ENCODE measurements at places on chromosomes 4 and X.

DNA sequence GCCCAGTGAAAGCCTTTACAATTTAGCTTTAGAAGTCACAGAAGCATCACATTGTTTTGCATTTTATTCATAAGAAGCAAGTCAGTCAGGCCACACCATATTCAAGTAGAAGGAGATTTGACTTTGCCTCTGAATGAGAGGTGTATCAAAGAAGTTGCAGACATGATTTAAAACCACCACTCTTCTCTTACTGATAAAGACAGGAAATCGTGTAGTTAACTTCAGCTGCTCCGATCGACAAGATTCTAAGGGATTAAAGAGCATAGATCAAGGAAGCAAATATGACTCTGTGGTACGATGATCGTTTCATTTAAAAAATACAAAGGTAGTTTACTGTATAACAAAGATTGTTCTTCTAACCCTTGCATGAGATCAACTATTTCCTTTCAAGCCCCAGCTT is 328.0 kb upstream of the PPP1R2C start:
- DNase-seq = no peak

DNA sequence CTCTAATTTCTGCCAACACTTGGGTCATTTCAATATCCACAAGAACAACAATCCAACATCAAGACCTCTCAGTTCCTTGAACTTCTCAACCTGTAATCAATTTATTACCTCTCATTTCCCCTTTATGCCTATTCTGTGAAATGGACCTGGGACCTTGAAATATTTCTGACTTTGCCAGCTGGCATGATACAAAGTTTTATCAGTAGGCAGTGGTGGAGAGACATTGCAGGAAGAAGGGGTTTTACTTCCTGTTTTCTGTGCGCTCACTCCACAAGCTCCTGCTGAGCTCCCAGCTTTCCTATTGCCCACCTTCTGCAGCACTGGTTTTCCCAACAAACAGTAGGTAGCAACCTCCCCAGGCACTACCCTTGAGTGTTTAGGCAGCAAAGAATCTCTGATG is 3.5 kb upstream of the ARHGEF6 start:
- no peak for DNase-seq

GRCh38 chr4:3801931-3802550 is 35.9 kb downstream of the ADRA2C start:
- DNase-seq = no peak

DNA sequence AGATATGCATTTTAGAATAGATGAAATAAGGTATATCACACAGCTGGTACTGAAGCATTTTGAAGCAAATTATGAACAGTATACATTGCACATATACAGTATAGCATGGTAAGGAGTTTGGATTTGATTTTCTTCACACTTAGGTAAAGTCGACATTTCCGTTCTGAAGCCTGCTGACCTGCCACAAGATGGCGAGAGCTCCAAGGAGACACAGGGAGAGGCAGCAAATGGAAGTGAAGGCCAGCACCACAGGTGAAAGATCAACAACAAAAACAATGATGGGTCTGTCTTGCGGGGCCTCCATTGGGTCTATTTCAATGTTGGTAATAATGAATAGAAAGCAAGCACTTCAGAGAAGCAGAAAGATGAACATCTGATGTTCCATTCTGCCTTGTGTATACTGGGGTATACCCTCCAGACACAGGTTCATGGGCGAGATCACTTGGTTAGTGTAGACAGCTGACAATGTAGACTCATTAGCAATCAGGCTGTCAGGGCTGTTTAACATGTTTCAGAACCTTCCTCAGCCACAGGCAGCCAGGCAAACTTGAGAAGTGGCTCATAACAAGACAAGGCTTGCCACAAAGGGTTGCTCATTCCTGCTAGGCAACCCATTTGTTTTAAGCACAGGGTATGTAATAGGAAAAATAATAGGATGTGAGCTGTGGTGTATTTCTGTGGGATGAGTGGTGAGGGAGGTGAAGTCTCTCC is 21.4 kb upstream of the NOX1 start:
- no peak for DNase-seq

GRCh38 chr4:133096972-133097371 is 52.1 kb upstream of the PCDH10 start:
- DNase-seq = no peak

GRCh38 chrX:116284400-116284799 is 113.9 kb downstream of the AGTR2 start:
- DNase-seq = no peak

DNA sequence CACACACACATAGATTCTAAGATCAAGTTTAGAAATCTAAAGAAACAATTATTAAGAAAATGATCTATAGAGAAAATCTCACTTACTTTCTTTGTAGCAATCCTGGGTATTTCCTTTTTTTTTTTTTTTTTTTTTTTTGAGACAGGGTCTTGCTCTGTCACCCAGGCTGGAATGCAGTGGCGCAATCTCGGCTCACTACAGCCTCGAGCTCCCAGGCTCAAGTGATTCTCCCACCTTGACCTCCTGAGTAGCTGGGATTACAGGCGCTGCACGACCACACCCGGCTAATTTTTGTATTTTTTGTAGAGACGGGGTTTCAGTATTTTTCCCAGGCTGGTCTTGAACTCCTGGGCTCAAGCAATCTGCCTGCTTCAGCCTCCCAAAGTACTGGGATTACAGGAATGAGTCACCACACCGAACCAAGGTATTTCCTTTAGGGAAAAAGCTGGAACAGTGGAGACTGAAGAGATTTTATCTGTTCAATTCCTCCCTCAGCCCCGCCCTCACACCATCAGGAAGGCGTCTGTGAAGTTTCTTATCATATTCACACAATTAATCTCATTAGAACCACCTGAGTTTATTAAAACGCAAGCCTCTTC is at the start of gene TRIML2:
Gene TRIML2 (minus strand): TSS at position 447 of the 599 bp plus-strand sequence. CDS start 4,235 bp downstream, outside the sequence.
- DNase-seq = no peak

GRCh38 chrX:121322159-121322558 is 274.7 kb downstream of the GLUD2 start:
- DNase-seq = no peak

DNA sequence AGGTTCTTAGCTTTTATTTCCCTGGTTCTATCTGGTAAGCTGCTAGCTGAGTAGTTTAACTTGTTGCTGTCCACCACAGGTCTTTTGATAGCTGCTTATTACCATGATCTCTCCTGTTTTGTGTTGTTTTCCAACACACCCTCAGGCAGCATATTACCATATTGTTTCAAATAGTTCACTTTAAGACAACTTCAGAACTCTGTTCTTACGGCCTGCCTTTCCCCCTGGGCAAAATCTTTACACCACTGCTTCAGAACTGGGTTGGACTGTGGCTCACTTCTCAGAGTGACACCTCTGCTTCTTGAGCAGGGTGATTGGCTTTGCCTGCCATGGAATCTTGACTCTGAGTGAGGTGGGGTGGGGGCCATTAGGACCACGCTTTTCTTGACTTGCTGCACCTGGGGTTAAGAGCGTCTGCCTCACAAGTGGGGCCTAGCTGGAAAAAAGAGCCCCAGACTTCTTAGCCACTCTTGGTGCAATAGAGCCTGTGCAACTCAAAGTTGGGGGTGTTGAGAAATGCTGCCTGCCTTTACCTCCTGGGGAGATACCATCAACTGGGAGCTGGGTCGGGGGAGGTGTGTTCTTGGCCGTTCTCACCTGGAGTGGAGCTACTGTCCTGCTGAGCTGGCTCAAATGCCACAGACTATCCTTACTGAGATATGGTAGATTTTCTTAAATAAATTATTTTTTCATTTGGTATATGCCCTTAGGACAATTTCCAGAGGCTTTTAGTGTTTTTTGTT is 23.4 kb downstream of the USP9X start:
- DNase-seq = no peak

DNA sequence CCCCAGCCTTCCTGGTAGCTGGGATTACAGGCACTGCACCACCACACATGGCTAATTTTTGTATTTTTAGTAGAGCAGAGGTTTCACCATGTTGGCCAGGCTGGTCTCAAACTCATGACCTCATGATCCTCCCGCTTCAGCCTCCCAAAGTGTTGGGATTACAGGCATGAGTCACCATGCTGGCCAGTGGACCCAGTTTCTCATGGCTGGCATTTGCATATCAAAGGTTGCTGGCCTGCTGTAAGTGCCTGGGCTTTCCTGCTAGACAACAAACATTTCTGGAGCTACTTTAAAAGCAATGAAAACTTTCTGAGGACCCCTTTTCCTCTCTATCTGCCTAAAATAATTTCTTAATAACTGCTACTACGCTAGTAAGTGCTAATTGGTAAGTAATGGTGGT is 228.2 kb downstream of the PCDH10 start:
- DNase-seq = no peak

DNA sequence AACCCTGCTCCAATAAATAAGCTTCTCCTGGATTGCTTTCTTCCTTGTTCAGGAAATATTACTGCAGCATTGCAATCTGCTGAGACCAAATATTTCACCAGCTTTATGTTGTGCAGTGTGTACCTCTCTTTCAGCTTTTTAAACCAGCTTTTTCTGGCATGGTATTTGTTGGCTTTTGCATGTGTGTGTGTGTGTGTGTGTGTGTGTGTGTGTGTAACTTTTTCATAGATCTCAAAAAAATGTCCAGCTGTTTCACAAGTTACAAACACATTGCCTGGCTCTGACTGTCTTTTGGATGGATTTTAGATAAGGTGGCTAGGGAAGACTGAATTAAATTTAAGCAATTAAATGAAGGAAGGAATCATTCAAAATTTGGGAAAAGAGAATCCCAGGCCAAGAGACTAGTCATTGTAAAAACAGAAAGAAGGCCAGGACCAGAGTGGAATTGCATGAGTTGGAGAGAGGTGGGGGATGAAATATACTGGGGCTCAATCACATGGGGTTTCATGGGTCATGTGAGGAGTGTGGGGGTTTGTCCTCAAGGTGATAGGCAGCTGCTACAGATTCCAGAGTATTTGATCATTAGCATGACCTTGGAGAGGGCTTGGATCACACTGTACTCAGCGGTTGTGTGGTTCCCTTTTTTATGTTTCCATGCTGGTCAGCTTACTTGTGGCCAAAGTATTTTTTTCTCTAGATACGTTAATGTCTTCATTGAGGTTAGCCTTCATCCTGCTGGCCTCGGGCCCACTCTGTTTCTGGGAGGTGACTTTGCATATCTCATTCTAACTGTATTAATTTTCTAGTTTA is 357.7 kb upstream of the BOD1L1 start:
- DNase-seq = no peak

DNA sequence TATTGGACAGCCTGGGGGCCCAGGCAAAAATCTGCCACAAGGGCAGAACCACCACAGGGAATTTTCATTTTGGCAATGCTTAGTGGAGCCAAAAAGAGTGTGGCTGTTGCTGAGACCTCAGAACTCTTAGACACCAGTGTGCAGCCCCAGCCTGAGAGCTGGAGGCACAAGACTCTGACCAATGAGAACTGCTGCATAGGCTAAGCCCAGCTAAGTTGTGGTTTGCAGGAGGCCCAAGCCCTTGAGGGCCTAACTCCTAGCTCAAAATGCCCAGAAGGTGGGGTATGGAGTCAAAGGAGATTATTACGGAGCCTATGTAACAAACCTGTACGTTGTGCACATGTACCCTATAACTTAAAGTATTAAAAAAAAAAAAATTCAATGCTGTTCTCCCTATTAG is 296.7 kb downstream of the TRAM1L1 start:
- no peak for DNase-seq

GRCh38 chrX:106726485-106727437 is at the start of gene RNF128:
Gene RNF128, plus strand, starts transcription at chrX:106726701. Its CDS starts 213 bp downstream, at chrX:106726914.
- DNase-seq = no peak

DNA sequence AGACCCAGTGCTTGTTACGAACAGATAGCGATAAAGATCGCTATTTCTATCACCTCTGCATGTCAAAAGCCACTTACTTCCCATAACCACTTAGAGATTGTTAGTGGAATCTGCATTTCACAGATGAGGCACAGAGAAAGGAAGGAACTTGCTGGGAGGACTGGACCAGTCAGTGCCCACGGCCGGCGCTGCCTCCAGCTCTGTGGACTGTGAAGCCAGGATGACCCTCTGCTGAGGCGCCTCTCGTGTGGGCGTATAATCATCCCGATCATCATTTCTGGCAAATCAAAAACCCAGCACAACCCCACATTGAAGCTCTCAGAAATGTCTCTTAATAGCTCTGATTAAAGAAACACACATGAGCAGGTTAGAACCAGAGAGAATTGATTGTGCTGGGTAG is 61.5 kb upstream of the ADRA2C start:
- no peak for DNase-seq

GRCh38 chr4:55820279-55820678 is 689 bp downstream of the EXOC1L start:
- DNase-seq = no peak

DNA sequence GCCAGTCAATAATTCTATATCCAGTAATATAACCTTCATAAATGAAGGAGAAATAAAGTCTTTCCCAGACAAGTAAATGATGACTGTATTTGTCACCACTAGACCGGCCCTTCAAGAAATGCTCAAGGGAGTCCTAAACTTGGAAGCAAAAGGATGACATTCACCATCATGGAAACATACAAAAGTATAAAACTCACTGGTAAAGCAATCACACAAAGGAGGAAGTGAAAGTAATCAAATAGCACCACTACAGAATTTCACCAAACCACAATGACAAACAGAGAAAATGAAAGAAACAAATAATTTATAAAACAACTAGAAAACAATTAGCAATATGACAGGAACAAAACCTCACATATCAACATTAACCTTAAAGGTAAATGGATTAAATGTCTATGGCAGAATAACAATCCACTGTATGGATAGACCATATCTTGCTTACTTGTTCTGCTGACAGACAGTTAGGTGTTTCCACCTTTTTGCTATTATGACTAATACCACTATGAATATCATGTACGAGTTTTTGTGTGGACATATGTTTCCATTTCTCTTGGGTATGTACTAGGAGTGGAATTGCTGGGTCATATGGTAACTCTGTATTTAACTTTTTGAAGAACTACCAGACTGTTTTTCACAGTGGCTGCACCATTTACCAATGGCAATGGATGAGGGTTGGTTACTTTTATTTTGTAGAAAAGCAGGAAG is 44.9 kb downstream of the NAT8L start:
- DNase-seq = no peak

DNA sequence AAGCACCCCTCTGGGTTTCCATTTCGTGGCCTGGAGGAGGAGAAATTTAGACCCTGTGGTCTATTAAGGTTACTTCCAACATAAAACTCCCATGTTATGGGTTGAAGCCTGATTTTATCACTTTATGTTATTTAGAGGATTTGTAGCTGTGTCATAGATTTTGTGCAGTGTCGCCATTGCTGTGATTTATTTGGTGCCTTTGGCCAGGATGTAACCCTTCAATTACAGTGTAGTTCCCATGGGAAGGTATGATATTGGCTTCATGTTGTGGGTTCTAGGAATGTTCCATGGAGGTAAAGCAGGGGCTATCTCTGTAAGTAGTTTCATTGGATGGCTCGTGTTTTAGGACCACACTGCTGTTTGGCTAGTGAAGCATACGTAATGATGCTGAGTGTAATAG is 58.5 kb downstream of the TMEM131L start:
- no peak for DNase-seq

GRCh38 chr4:85952972-85953650 is 406.7 kb downstream of the MAPK10 start:
- no peak for DNase-seq

DNA sequence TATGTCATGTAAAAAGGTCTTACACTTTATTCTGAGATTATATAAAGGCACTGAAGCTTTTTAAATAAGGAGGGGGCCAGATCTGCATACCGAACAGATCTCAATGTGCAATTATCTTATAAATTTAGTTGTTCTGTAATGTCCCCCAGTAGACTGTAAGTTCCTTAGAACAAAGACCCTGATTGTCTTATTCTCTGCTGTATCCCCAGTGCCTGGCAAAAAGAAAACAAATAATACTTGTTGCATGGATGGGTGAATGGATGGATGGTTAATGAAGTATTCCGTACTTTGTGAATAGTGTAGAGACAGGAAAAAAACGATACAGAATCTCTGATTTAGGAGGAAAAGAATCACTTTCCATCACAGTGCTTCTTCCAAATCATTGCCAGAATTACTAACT is 141.5 kb downstream of the CHM start:
- no peak for DNase-seq
